ENCODE measurements at places on chromosomes 1 and 21.

GRCh38 chr1:187110351-187110750, 281.6 kb downstream of the PLA2G4A start:
- no peak for DNase-seq

GRCh38 chr21:38821248-38821647, 15.5 kb downstream of the ETS2 start:
- no peak for DNase-seq

DNA sequence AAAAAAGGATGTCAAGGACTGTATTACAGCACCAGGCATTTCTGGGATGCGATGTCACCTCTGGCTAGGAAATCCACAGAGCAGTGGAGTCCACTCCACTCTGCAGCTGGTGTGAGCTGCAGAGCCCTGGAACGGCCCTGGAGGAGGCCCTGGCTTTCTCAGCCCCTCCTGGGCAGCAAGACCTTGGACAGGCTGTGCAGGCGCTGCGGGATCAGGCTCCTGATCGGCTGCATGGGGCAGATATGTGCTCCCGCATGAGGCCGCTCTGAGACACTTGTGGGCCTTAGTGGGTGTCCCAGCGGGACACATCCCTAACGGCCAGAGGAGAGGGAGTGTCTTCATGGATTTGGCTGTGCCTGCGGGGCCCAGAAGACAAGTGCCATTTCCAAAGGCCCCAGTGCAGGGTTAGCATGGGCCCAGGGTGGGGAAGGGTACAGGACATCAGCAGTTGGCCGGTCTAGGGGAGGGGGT, 6.2 kb downstream of the DNMT3L start:
- peak; percentile 75 for DNase-seq

GRCh38 chr1:232813760-232814159, 8.5 kb downstream of the MAP10 start:
- no peak for DNase-seq

DNA sequence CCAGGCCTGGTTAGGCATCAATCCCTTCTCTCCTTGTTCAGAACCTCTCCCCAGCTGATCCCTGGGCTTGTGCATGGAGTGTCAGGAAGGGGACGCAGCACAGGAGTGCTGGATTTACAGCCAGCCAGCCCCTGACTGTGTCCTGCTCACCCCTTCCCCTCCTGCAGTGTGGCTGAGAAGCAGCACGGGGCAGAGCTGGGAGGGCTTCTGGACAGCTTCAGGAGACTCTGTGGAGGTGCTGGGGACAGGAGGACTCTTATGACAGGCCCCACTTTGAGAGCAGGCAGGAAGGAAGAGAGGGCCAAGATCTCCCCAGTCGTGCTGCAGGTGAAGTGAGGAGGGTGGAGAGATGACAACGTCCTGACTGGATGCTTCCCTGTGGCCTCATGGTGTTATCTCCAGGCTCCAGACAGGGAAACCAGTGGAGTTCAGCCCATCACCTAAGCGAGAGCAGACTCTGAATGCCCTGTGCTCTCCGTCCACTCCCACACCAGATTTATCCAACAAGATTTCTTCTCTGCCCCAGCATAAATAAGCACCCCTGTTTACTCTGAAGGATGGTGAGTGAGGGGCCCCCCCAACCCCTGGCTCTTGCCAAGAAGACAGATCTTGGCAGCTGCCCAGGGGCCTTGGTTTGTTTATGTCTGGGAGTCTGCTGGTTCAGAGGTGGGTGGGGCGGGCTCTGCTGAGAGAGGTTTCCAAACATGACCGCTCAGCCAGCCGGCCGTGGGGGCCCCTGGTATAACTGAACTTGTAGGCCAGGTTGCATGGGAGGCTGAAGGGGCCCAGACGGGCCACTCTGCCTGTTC, 21.3 kb downstream of the TMCC2 start:
- no peak for DNase-seq

- DNase-seq = peak; percentile 82
Observed at GRCh38 chr1:35264871-35265270, 3.6 kb upstream of the ZMYM4 start.

- DNase-seq = peak; percentile 15
Observed at GRCh38 chr1:69994241-69994640, 211.1 kb downstream of the LRRC40 start.

DNA sequence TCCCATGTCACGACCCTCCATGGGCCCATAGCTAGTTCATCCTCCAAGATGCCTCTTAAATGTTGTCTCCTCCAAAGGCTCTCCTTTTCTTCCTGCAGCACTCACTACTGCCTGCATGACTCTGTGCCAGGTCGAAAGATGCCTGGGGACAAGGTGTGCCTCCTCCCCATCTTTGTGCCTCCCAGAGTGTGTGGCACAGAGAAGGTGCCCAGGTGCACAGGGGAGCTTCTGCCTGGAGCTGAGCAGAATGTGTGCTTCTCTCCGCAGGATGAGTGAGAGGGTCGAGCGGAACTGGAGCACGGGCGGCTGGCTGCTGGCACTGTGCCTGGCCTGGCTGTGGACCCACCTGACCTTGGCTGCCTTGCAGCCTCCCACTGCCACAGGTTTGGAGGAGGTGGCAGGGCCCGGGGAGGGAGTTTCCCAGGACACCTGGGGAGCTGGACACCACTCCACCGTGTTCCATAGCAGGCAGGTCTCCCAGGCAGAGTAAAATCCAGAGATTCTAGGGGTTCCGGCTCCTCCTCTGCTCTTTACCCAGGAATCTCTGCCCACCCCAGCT, 6.9 kb upstream of the PPM1J start:
- DNase-seq = no peak

GRCh38 chr1:53417074-53417511, 42.1 kb upstream of the DMRTB1 start:
- DNase-seq = no peak
